NCI-H1105 (cell line): ENCODE measurements at places on chromosomes 16 and 17.

- DNase-seq: no peak
These were observed 24.3 kb downstream of the ACSF3 start for GRCh38 chr16:89117975-89118289.

DNA sequence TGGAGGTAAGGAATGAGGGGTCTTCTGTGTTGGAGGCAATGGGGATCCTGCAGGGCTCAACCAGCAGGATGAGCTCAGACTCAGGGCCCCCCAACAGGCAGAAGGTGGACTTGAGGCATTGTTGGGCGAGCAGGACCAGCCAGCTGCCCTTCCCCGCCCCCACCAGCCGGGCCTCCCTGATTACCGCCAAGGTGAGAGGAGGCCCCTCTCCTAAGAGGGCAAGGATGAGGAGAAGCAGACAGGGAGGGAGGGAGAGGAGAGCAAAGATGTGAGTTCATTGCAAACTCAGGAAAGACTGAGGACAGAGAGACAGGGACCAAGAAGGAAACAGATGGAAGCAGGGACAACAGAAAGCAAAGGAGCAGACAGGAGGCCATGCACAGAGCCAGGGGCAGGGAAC lies 272.8 kb upstream of the XYLT1 start:
- DNase-seq: no peak

DNA sequence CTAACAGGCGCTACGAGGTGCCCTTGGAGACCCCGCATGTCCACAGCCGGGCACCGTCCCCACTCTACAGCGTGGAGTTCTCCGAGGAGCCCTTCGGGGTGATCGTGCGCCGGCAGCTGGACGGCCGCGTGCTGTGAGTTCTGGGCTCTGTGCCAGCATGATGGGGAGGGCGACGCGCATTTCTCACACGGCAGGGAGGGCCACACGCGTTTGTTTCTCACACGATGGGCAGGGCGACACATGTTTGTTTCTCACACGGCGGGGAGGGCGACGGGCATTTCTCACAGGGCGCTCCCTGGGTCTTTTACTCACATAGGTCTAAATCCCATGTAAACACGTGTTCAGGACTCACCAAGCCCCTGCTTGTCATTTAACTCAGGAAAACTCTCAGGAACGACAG lies 4.4 kb downstream of the GAA start:
- DNase-seq: no peak

DNA sequence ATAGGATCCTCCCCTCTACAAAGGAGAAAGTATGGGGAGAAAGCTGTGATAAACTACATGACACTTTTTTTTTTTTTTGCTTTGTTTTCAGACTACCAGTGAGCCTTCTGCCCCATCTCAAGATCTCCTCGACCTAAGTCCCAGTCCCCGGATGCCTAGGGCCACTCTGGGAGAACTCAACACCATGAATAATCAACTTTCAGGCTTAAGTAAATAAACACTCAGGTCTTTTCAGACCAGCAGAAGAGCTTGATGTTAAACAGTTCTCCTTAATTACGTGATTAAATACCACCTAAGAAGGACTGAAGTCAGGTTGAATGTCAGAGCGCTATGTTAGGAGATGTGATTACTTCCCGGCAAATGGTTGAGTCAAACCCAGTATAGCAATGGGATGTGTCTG lies 31.4 kb downstream of the COX11 start:
- no peak for DNase-seq

GRCh38 chr17:58527306-58527705 lies 12.9 kb upstream of the MTMR4 start:
- no peak for DNase-seq

DNA sequence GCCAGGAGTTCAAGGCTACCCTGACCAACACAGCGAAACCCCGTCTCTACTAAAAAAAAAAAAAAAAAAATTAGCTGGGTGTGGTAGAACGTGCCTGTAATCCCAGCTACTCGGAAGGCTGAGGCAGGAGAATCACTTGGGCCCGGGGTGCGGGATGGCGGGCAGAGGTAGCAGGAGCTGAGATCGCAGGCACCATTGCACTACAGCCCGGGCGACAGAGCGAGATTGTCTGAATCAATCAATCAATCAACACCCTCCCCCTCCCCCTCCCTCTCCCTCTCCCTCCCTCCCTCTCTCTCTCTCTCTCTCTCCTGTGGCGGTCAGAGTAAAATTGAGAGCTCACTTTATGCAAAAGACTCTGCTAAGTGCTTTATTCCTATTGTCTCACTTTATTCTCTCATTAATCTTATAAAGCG lies 1.2 kb downstream of the HSDL1 start:
- DNase-seq: no peak

- no peak for DNase-seq
These were observed 38.3 kb downstream of the PRKCA start for GRCh38 chr17:66340720-66341119.

- no peak for DNase-seq
These were observed 75.5 kb downstream of the RAP1GAP2 start for GRCh38 chr17:2871720-2872119.

GRCh38 chr16:71754652-71755051 lies 30.2 kb upstream of the PHLPP2 start:
- DNase-seq: no peak

DNA sequence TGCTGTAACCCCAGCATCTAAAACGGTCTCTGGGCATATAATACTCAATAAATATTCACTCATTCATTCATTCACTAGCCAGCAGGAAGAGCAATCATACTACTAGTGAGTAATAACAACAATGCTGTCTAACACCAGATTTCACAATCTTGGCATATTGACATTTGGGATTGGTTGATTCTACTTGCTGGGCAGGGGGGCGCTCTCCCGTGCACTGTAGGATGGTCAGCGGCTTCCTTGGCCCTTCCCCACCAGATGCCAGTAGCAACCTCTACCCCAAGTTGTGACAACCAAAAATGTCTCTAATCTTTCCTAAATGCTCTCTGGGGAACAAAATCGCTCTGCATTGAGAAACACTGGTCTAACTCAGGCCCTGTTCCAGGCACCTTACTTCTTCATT lies 20.7 kb downstream of the WFDC1 start:
- DNase-seq: no peak

DNA sequence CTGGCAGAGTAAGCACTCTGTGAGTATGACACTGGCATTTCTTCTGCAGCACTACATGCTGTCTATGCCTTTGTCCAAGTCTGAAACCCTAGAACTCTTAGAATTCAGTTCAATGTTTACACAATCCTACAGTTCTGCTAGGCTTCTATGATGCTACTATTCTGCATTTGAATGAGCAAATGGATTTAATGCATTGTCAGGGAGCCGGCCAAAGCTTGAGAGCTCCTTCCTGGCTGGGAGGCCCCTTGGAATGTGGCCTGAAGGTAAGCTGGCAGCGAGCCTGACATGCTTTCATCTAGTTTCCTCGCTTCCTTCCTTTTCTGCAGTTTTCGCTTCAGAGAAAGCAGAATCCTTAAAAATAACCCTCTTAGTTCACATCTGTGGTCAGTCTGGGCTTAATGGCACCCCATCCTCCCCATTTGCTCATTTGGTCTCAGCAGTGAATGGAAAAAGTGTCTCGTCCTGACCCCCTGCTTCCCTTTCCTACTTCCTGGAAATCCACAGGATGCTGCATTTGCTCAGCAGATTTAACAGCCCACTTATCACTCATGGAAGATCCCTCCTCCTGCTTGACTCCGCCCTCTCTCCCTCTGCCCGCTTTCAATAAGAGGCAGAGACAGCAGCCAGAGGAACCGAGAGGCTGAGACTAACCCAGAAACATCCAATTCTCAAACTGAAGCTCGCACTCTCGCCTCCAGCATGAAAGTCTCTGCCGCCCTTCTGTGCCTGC lies at the start of gene CCL2:
Gene CCL2, plus strand, starts transcription at position 635 of the 730 bp plus-strand sequence. Its CDS starts 65 bp downstream, at position 700.
- DNase-seq: no peak

- no peak for DNase-seq
These were observed 6.1 kb downstream of the DNAI2 start for GRCh38 chr17:74280093-74280513.

DNA sequence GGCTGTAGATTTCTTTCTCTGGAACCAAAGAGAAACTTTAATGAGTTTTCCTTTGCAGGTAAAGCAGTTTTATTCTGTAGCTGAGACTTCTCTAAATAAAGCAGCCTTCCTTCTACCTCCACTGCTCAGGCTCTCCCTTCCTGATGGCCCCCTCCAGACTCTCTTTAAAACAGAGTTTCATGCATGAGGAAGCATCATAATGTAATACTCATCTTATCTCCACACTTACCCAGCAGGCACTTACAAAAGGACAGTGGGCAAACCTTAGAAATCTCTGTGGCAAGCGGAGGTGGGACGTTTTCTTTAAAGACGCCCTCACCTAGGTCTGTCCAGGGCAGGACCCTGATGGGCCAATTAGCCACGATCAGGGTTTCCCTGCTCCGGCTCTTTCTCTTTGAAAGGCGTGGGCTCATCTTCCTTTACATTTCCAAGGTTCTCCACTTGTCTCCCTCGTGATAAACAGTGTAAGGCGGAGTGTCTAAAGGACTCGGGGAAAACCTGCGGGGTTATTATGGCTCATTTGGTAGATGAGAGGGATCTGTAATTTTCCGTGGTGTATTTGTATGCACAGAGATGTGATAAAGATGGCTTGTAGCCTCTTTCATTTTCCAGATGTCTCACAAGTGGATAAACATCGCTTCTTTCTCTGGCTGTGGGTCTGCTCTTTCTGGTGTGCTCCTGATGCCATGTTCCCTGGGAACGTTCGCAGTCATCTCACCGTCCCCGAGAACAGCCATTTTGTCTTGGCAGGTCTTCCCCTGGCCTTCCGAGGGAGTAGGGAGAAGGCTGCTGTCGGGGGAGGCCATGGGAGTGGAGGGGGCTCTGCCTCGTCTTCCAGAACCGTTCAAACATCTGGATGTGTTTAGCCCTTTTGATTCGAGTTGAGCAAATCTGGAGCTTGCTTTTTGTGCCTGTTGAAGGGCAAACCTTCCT lies 239.0 kb downstream of the CCDC182 start:
- no peak for DNase-seq

DNA sequence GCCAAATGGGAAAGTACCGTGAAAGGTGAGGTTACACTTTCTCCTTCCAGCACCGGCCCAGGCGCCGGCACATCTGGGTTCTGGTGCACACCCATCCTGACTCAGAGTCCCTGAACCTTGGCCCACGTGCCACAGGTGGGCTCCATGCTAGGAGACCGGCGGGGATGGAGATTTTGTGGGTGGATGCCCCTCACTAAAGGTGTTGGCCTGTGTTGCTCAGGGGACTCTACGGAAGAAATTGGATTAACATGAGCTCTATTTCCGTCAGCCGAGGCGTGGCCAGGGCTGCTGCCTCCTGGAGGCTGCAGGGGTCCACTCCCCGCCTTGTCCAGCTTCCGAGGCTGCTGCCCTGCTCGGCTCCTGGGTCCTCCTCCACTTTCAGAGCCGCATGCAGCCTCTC lies 30.8 kb downstream of the FBXO31 start:
- no peak for DNase-seq

- no peak for DNase-seq
These were observed 222.9 kb downstream of the CPPED1 start for GRCh38 chr16:12580809-12581208.

DNA sequence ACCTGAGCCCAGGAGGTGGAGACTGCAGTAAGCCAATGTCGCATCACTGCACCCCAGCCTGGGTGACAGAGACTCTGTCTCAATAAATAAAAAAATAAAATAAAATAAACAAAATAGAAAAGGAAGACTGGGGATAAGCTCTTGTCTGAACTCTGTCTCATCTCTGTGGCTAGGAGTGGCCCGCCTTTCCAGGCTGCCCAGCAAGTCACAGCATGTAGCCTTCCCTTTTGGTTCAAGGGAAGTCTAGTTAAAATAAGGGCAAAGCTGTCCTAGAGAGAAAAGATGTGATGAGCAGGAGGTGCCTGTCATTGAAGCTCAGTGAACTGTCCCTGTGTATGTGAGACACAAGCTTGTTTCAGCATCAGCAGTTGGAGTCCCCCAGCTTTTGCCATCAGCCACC lies 2.7 kb upstream of the GFAP start:
- no peak for DNase-seq

- no peak for DNase-seq
These were observed 9.1 kb downstream of the ERAL1 start for GRCh38 chr17:28863953-28864352.

DNA sequence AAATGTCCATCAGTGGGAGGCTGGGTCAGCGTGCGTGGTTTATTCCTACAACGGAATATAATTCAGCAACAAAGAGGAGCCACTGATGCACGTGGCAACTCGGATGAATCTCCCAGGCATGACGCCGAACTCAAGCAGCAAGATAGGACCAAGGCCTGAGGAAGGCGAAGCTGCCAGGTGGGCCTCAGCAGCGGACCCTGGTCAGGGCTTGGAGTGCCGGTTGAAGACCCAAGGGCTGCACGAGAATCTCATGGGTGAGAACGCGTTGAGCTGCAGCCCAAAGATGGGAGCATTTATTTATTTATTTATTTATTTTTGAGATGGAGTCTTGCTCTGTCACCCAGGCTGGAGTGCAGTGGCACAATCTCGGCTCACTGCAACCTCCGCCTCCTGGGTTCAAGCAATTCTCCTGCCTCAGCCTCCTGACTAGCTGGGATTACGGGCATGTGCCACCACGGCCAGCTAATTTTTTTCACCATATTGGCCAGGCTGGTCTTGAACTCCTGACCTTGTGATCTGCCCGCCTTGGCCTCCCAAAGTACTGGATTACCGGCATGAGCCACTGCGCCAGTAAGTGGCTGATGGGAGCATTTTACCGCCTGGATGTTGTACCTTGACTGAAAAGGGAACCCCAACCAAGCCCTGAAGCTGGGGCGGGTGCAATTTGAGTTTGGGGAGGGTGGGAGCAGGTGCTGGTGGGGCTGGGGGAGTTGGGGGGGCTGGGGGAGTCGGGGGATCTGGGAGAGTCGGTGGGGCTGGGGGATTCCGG lies 18.1 kb upstream of the BAHCC1 start:
- DNase-seq: no peak

DNA sequence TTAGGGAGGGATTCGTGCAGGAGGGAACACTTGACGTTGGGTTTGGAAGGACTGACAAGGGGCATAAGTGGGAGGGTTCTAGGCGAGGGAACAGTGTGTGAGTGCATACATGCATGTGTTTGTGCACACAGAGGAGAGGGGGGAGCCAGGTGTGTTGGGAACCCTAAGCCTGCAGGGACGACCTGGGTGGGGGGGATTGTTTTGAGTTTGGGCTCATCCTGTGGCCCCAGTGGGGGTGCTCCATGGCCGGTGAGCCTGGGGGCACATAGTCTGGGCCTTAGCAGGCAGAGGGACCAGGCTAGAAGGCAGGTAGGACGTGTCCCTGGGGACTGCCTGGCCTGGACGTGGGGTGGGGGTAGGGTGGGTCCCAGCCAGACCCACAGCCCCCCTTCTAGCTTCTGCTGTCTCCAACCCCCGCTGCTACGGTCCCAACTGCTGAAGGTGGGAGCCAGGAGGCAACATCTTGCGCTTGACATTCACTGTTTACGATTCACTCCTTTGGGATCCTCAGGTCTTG lies 11.9 kb upstream of the RASD1 start:
- DNase-seq: no peak
